Activated CD4-positive, alpha-beta T cell treated with anti-CD3 and anti-CD28 coated beads for 36 hours (primary cell): ENCODE measurements at places on chromosomes 6 and 20. TPM values are rescaled to one million over a fixed set of nuclear protein-coding genes. Genes with fewer than 3 reads are reported as not detected.

DNA sequence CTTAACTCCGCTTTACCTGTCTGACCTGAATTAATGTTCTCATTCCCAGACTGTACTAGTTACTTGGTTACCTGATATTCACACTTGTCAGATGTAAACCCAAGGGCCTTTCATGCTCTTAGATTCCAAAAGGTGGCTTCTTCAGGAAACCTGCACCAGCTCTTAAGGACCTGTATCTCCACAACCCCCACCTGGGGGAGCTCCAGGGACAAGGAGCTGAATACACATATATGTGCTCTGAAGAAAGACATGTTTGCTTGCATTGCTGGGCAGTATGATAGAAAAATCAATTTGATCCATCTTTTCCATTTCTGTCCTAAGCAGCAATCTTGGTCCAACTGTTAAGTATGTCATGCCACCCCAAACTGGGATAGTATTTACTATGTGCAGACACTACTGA lies 64.8 kb upstream of the POU3F2 start:
- DNase-seq: peak; percentile 48
- H3K27ac ChIP-seq: no peak overlapping the region
- peaks cover 24% of the 10 kb centered on the region for H3K27me3 ChIP-seq

- H3K27me3 ChIP-seq: peaks cover 1% of the 10 kb centered on the region
- DNase-seq: no peak
- no peaks in the 10 kb centered on the region for H3K4me1 ChIP-seq
- no peaks in the 10 kb centered on the region for H3K36me3 ChIP-seq
Observed at GRCh38 chr6:134093007-134093573, 40.7 kb upstream of the SLC2A12 start.

BMP5 gene
- total RNA-seq: not detected

DNA sequence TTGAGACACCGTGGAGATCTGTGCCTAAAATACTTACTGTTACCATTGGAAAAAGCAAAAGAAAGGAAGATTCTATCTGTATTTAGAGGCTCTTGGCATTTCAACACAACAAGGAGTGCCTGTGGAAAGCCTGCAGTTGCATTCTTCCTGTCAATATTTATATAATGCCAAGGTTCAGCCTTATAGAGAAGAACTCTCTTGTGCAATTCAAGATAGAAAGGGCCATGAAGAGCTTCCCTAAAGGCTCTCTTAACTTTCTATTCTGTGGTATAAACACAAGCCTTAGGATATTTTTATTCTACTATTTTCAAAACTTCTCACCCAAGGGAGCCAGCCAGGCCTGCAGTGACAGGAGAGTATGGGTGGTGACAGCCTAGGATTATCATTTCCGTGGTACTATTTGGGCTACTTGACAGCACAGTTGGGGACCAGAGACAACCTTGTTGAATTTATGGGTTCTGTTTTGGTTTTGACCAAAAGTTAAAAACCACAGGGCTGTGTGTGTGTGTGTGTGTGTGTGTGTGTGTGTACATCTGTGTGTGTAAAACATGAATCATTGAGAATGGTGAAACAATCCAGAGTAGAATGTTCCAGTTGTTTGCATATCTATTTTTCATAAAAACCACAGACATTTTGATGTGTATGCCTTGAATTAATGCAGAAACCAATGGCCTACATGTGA lies 700.9 kb upstream of the SLC35B3 start:
- DNase-seq: no peak
- peaks cover under 1% of the 10 kb centered on the region for H3K27me3 ChIP-seq
- no peak overlapping the region for H3K4me3 ChIP-seq
- peaks cover 4% of the 10 kb centered on the region for H3K4me1 ChIP-seq
- H3K27ac ChIP-seq: no peak overlapping the region

GRCh38 chr20:10927936-10928840 lies 254.4 kb upstream of the JAG1 start:
- no peaks in the 10 kb centered on the region for H3K4me1 ChIP-seq
- no peak for DNase-seq
- H3K4me3 ChIP-seq: no peak overlapping the region
- H3K27ac ChIP-seq: no peak overlapping the region
- no peaks in the 10 kb centered on the region for H3K27me3 ChIP-seq

PPP1R11 gene
- 47.8 TPM for total RNA-seq

HRH3 gene
- total RNA-seq: not detected

- H3K27ac ChIP-seq: no peak overlapping the region
- no peaks in the 10 kb centered on the region for H3K36me3 ChIP-seq
Observed at GRCh38 chr20:15708984-15709598, 864.2 kb downstream of the KIF16B start.

DNA sequence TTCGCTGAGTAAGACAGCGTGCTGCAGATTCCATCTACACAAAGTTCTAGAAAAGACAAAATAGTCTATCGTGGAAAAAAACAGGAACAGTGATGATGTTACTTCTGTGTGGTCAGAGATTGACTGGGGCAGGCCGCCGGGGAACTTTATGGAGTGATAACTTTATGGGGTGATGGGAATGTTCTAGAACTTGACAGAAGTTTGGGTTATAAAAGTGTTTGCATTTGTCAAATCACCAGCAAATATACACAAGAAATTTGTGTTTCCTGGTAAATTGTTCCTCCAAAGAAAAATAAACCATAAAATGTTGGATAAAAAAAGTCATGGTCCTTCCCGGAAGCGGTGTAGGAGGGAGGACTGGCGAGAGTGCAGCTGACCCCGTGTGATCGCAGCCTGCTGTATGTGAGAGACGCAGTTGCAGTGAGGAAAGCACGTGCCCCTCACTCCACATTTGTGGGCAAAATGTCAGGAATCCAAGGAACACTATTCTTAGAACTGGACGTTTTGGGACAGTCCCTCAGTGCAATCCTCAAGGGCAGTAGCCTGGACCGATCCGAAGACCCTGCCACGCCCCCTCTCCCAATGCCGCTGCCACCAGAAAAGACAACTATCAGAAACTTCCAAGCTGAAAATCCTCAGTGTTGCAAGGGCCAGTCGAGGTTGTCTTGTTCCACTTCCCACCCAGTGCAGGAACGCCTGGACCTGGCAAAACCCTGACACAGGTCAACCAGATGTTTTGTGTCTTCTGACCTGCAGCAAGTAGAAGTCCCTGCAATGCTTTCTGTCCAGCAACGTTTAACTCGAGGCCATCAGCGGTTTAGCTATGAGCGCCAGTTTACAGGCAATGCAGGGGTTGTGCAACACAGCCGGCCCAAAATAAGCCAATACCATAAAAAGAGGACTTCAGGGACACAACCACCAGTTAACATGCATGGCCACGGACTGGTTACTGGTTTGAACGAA lies 80.5 kb upstream of the QKI start:
- peaks cover 15% of the 10 kb centered on the region for H3K27me3 ChIP-seq
- no peaks in the 10 kb centered on the region for H3K36me3 ChIP-seq
- no peak for DNase-seq
- H3K27ac ChIP-seq: no peak overlapping the region
- no peak overlapping the region for H3K4me3 ChIP-seq

- no peak overlapping the region for H3K27ac ChIP-seq
- H3K4me1 ChIP-seq: no peaks in the 10 kb centered on the region
- no peak overlapping the region for H3K4me3 ChIP-seq
Observed at GRCh38 chr6:11575408-11576033, 38.0 kb downstream of the TMEM170B start.

DNA sequence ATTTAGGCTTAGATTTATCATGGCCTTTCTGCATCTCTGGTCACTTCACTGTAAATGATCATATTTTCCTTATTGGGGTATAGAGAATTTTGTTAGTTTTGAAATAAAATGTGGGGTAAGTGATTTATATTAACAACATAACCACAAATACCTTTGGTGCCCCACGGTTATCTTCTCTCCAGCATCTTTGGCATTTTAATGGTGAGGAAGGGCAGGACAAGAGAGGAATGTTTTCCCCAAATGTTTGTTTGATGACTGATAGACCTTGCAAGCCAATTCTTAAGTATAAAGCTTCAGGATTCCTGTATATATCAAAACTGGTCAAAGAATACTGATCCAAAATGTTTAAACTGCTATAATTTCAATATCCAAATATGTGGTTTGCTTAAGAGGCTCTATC lies 171.6 kb upstream of the SMLR1 start:
- DNase-seq: no peak
- H3K27me3 ChIP-seq: no peaks in the 10 kb centered on the region
- H3K36me3 ChIP-seq: no peaks in the 10 kb centered on the region

DNA sequence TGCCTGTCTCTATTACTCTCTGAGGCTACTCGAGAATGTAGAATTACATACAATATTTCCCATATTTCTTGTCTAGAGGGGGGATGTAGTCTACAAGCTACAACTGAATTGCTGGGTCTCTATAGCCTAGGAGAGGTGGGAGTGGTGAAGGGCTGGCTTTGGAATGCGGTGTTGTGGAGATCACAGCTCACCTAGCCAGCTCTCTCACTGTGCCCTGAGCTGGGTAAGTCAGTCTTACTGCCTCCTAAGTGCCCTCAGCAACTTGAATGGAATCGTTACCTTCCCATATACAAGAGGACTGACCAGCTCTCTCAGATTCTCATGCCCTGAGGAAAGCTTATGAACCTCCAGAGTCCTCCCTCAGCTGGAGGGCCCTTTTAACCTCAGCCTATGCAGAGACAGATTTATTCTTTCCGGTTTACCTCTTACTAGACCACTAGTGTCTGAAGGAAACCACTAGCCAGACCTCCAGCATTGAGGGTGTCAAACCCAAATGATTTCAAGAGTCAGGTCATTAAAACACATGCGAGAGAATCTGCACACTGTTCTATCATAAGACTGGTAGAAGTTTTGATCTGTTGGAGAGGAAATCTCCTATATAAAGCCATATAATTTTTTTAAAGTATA lies 20.6 kb downstream of the VIP start:
- H3K4me1 ChIP-seq: no peaks in the 10 kb centered on the region
- peaks cover 2% of the 10 kb centered on the region for H3K27me3 ChIP-seq
- no peak overlapping the region for H3K4me3 ChIP-seq
- DNase-seq: no peak

RIPOR3 gene
- total RNA-seq: not detected

- no peaks in the 10 kb centered on the region for H3K36me3 ChIP-seq
- H3K27ac ChIP-seq: no peak overlapping the region
- no peaks in the 10 kb centered on the region for H3K27me3 ChIP-seq
- no peak for DNase-seq
Observed at GRCh38 chr6:75775219-75775618, 26.2 kb downstream of the MYO6 start.

DNA sequence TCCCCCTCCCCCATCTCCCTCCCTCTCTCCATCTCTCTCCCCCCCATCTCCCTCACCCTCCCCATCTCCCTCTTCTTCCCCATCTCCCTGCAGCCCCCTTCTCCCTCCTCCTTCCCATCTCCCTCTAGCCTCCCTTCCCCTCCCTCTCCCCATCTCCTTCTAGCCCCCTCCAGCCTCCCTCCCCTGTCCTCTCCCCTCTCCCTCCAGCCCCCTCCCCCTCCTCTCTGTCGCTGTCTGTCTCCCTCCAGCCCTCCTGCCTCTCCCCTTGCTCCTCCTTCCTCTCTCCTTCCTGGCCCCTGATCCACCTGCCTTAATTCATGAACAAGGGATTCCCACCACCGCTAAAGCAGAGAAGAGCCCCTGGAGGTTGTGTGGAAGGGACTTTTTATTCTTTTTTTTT lies 26.9 kb upstream of the CHMP4B start:
- H3K27ac ChIP-seq: no peak overlapping the region
- H3K4me1 ChIP-seq: peaks cover 5% of the 10 kb centered on the region
- DNase-seq: no peak
- H3K27me3 ChIP-seq: no peaks in the 10 kb centered on the region

DNA sequence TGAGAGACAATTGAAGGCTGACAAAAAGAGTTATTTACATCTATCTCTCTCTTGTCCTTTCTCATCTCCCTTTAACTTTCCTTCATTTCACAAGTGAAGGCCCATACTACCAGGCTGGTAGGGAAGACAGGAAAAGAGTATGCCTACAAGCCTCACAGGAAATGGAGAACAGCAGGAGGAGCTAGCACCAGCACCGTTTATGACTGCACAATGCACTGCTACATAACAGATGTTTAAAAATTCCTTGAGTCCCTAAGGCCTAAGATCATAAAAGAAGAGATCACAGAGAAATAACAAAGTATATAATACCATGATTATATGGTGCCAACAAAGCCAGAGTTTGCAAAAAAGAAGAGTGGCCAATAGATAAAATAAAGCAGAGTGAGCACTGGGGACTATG lies 194.8 kb downstream of the UNC5CL start:
- no peaks in the 10 kb centered on the region for H3K4me1 ChIP-seq
- H3K4me3 ChIP-seq: no peak overlapping the region
- H3K27me3 ChIP-seq: peaks cover 23% of the 10 kb centered on the region
- no peak overlapping the region for H3K27ac ChIP-seq
- no peaks in the 10 kb centered on the region for H3K36me3 ChIP-seq
- DNase-seq: no peak

PDYN gene
- total RNA-seq: not detected

COL9A3 gene
- total RNA-seq: not detected

DNA sequence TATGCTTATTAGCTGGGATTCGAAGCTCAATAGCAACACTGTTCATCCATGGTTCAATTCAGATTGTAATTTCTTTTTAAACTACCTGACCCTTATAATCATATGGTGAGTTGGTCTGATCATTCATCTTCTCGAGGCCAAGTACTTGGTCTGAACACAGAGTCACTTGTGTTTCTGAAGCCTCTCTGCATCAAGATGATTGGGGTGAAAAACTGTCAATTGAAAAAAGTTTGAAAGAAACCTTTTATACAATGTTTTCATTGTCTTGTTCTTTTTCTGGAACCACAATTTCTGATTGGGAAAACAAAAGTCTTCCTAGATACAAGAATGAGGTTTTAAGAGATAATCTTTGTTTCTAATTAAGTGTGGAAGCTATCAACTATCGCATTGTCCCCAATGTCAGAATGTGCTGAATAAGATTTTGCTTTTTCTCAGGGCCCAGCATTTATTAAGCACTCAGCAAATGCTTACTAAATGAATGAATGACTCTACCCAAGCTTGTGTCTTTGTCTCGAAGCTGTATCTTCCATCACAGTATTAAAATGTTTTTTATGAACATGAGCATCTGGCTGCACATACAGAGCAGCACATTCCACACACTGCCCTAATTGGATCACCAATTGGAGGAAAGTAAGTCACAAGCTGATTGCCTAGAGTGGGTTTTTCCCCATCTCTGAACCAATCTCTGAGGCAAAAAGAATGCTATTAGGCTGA lies 45.0 kb upstream of the MOXD1 start:
- no peaks in the 10 kb centered on the region for H3K27me3 ChIP-seq
- H3K4me3 ChIP-seq: no peak overlapping the region
- peaks cover 6% of the 10 kb centered on the region for H3K36me3 ChIP-seq
- no peaks in the 10 kb centered on the region for H3K4me1 ChIP-seq
- DNase-seq: no peak
- no peak overlapping the region for H3K27ac ChIP-seq

LIN28B gene
- not detected for total RNA-seq

- no peak overlapping the region for H3K4me3 ChIP-seq
- DNase-seq: no peak
- no peaks in the 10 kb centered on the region for H3K27me3 ChIP-seq
- no peak overlapping the region for H3K27ac ChIP-seq
Observed at GRCh38 chr20:63733579-63734081, 2.8 kb upstream of the LIME1 start.

DNA sequence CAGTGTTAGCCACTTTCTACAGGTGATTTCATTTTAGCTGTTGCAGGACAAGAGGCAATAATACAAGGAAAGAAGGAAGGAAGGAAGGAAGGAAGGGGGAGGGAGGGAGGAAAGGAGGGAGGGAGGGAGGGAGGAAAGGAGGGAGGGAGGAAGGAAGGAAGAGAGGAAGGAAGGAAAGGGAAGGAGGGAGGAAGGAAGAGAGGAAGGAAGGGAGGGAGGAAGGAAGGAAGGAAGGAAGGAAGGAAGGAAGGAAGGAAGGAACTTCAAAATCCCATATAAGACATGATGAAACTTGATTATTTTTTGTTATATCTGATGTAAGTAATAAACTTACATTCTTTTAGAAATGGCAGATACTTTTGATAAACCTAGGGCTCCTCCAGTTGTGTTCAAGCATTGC lies 83.6 kb downstream of the TFAP2B start:
- DNase-seq: no peak
- no peaks in the 10 kb centered on the region for H3K27me3 ChIP-seq
- H3K4me3 ChIP-seq: no peak overlapping the region
- H3K4me1 ChIP-seq: no peaks in the 10 kb centered on the region

KCNQ5 gene
- total RNA-seq: 5.1 TPM

SYCP2L gene
- total RNA-seq: not detected
